ENCODE measurements at places on chromosomes 12 and 14.
A peak's percentile ranks its signal among the peaks of the same experiment; 100 is the strongest.

- no peak for DNase-seq
Observed at GRCh38 chr12:47507221-47507620, 198.6 kb downstream of the RPAP3 start.

DNA sequence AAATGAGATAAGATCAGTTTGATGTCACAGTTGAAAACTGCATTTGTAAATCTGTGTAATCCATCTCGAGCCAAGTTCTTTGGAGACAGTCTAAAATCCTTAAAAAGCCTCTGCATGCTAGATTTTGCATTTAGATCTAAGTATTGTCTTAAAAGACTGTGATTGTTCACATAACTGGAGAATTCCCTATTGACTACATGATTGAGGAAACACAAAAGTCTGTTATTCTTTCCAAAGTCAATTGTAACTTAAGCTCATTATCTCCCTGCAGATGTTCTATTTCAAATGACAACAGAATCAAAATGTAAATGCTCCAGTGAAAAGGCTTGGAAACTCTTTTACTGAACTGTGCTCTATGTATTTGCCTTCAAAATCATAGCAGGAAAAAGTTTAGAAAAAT is 77.8 kb downstream of the MYF5 start:
- no peak for DNase-seq

DNA sequence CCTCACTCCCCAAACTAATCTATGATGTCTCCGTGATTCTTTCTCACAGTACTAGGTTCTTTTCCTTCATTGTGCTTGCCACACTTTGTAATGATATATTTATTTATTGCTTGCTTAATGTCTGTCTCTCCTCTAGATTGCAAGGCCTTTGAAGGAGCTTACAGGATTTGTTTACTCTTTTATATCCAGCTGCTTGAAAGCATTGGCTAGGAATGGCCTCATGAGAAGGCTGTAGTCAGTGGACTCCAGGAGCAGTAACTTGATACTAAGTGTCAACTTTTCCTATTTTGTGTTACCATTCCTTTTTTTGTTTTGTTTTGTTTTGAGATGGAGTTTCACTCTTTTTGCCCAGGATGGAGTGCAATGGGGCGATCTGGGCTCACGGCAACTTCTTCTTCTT is 7.3 kb upstream of the FAM234B start:
- DNase-seq, result no peak

- DNase-seq, result no peak
Observed at GRCh38 chr12:14886271-14886670, 617 bp upstream of the MGP start.

DNA sequence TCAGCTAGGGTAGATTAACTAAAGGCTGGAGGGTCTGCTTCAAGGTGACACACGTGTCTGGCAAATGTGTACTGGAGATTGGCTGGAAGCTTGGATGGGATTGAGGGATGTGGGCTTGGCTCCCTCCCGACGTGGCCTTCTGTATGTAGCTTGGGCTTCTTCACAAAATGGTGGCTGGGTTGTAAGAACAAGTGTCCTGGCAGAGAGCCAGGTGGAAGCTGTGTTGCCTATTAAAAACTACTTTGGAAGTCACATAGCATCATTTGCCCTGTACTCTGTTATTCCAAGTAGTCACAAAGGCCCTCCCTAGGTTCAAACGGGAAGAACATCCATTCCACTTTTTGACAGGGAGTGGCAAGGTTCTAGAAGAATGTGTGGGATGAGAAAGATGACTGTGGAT is 174.1 kb upstream of the PRICKLE1 start:
- DNase-seq, result no peak

DNA sequence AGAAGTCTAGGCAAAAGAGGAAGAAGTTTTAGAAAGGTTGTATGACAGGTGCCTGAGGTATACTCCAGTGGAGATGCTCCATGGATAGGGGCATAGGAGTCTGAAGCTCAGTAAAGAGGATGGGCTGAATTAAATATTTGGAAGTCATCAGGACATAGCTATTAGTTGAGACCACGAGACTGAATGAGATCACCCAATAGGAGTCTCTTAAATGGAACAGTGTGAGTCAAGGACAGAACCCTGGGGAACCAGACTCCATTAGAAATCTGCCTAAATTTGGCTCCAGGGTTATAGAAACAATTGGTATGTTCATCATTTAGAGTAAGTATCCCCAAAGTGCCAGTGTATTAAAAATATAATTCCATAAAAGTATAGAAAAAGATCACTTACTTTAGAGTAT is 172.6 kb downstream of the PRKCH start:
- DNase-seq, result no peak

DNA sequence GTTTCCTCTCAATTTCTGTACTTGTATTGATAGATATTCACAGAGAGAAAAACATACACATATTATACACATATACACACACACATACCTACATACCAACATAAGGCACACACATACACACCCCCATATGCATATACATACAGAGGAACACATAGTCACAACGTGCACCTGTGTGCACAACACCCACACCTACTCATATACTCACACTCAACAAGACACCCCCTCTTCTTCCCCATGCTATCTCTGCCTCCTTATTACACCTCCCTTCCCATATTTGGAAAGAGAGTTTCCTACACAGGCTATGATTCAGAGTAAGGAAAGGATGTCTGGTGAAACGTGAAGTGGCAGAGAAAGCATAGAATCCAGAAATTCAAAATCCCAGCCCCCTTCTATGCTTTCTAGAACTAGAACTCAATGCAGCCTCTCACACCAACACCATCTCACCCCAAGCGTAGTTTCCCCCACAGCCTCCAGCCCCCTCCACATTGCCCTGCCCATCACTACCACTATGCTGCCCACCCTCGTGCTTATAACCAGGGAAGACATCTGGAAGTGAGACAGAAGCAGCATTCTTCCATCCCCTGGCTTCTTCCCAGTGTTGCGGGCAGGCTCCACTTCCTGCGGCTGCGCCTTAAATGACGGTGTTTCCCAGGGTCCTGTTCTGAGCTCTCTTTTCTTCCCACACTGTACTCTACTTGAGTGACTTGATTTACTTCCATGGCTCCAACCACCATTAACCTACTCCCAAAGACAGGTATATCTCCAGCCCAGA is 2.4 kb downstream of the RNASE8 start:
- peak; percentile 47 for DNase-seq

- DNase-seq, result no peak
Observed at GRCh38 chr14:21278632-21279031, 1.3 kb upstream of the RPGRIP1 start.

- DNase-seq, result no peak
Observed at GRCh38 chr12:50313256-50313931, 30.1 kb upstream of the LIMA1 start.

DNA sequence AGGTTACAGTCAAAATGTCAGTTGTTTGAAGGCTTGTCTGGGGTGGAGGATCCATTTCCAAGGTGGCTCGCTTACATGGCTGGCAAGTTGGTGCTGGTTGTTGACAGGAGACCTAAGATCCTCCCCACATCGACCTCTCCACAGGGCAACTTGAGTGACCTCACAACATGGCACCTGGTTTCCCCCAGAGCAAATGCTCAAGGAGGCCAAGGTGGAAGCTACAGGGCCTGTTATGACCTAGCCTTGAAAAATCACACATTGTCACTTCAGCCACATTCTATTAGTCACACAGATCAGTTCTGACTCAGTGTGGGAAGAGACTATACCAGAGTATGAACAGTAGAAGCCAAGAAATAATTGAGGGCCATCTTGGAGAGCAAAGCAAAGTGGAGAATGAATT is 11.3 kb upstream of the GNG2 start:
- no peak for DNase-seq

GRCh38 chr14:95359994-95360826 is 40.5 kb upstream of the CLMN start:
- DNase-seq, result peak; percentile 44

DNA sequence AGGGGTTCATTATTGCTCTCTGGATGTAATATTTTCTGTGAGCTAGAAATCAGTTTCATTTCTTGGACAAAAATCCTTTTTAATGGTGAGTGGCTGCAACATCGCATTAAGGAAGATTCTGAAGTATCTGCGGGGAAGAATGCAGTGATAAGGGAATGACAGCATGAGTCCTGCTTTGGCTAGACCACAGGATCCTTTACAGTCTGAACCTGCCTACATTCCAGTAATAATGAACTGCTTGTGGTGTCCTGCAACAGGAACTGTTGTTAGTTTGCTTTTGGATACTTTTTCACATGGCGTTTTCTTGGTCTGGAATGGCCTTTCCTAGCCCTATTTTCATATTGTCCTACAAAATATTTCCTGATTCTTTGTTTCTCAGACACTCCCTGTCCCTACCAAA is 15.7 kb downstream of the MDM2 start:
- no peak for DNase-seq

DNA sequence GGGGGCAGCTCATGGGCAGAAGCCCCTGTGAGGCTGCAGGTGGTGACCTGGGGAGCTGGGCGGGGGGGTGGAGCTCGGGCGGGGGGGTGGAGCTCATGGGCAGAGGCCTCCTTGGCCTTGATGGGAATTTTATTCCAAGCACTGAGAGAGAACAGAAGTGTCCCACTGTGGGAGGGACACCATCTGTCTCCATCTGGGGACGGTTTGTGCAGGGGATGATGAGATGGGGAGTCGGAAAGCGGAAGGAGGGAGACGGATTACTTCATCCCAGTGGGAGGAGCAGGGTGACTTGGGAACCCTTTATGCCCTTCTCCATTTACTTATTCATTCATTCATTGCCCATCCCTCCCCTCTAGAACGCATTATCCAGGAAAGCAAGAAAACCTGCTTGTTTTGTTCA is 304.7 kb downstream of the ADGRD1 start:
- no peak for DNase-seq

DNA sequence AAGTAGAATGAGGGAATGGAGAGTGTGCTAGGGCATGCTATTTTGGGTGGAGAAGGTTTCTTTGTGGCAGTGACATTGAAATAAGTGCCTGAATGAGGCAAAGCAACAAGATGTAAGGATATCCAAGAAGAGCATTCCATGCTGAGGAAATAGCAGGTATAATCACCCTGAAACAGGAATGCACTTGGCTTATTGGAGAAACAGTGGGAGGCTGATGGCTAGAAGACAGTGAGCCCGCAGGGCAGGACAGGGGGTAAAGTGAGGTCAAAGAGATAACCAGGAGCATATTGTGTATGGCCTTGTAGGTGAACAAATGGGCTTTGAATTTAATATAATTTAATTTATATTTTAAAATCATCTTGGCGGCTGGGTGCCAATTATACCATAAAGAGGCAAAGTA is 877.0 kb downstream of the DIO2 start:
- no peak for DNase-seq

DNA sequence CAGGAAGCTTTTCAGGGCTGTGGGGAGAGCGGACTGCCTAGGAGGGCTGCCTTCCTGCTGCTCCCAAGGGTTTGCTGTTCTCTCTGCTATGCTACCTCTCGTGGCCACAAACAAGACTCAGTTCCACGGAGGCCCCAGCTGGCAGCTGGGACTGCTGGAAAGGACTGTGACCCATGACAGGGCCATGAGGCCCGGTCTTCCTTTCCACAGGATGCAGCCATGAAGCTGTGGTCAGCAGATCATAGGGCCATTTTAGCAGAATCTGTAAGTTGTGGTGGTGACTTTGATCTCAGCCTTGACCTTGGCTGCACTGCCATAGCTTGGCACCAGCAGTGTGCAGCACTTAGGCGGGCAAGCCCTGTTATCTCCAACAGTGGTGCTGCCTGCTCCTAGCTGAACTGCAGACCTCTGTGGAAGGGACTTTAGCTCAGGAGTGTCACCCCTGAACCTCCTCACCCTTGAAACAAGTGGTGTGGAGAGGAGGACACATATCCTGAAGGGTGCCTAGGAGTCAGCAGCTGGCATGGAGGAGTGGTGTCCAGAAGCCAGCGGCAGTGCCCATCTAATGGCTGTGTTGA is 12.3 kb downstream of the KRT80 start:
- DNase-seq, result no peak

- no peak for DNase-seq
Observed at GRCh38 chr12:3061501-3062215, 15.5 kb upstream of the TSPAN9 start.

GRCh38 chr14:104845834-104846441 is 19.1 kb upstream of the CEP170B start:
- no peak for DNase-seq

DNA sequence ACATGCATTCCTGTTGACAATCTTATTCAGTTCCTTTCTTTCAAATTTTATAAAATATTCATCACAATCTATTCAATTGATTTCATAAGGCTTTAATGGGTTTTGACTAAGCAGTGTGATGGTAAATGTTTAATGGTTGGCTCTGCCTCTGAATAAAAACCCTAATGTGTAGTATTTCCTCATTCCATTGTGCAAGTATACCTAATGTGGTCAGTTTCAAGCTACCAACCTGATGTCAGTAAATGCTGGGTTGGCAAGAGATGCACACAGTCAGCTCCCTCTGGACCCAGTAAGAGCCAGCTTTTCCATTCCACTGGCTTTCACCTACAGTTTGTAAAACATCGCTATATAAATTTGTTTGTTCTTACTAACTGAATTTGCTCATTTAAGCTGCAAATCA is 53.9 kb downstream of the METTL25 start:
- no peak for DNase-seq

DNA sequence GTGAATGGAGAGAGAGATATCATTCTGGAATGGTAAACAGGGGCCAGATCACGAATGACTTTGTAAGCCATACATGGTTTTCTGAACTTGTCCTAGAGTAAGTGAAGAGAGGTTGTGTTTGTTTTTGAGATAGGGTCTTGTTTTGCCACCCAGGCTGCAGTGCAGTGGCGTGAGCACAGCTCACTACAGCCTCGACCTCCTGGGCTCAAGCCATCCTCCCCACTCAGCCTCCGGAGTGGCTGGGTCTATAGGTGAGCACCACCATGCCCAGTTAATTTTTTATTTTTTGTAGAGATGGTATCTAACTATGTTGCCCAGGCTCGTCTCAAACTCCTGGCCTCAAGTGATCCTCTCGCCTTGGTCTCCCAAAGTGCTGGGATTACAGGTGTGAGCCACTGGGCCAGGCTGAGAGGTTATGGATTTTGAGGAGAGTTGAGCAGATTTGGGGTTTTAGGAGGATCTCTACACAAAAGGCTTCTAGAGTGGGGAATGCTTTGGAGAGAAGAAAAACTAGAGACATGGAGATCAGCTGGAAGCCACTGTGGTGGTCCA is 19.7 kb upstream of the GPRC5A start:
- DNase-seq, result no peak

DNA sequence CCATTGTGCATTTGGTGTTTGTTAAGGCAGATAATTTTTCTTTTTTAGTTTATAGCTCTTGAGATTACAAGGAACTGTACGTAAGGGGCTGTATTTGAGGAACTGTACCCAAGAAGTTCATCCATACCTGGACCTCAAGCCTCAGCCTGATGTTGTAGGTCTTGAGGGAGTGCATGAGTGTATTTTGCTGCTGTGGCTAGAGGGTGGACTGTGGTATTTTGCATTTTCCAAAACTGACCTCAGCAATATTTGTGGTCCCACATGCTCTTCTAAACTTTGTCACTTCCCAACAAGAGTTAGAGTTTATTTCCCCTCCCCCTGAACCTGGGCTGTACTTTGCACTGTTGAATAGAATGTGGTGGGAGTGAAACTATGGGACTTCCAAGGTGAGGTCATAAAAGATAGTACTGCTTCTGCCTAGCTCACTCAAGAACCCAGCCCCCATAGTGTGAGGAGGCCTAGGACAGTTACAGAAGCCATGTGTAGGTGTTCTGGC is 42.2 kb upstream of the FBXO33 start:
- no peak for DNase-seq
